ENCODE measurements at places on chromosomes 5 and 9.

DNA sequence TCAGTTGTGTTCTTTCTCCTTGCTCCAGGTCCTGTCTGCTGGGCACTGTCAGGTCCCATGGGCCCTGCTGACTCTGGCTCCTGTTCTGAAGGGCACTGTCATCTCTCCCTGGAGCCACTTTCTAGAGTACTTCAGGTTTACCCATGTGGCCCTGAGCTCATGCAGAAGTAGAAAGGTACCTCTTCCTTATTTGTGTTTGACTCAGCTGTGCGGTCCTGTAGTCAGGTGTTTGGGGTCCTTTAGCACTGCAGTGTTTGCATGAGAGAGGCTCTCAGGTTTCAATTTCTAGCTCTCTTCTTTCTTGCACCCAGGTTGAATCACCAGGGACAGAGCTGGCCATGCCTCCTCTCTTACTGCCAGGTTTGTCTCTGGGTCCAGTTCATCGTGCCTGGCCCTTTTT is 71.5 kb downstream of the HSPA4 start:
- no peak for DNase-seq

- DNase-seq = no peak
These were observed 322.2 kb downstream of the CEMIP2 start for GRCh38 chr9:71446106-71446472.

DNA sequence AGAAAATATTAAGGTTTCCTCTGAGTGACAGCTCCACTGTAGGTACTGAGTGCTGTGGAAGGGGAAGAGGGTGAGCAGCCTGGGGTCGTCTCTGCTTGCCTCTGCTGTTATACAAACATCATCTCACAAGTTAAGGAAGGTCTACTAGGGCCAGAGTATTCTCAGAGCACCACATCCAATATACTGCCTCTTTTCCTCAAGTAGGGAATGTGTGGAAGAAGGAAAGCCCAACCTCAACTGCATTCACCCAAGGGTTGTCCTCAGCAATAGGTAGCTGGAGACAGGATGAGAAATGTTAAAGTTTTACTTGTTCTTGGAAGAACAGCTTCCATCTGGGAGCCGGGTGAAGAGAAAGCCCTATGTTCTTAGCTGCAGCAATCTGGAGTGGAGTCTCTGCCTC is 1062.3 kb upstream of the CDH10 start:
- DNase-seq = no peak

- no peak for DNase-seq
These were observed 7.0 kb downstream of the NSMF start for GRCh38 chr9:137452006-137452760.

GRCh38 chr5:1657161-1657741 is 133.5 kb upstream of the LPCAT1 start:
- DNase-seq = no peak

- DNase-seq = no peak
These were observed 1041.1 kb upstream of the COX7C start for GRCh38 chr5:85576666-85577065.
